ENCODE measurements at places on chromosomes 1 and 21.
A peak's percentile ranks its signal among the peaks of the same experiment; 100 is the strongest.

DNA sequence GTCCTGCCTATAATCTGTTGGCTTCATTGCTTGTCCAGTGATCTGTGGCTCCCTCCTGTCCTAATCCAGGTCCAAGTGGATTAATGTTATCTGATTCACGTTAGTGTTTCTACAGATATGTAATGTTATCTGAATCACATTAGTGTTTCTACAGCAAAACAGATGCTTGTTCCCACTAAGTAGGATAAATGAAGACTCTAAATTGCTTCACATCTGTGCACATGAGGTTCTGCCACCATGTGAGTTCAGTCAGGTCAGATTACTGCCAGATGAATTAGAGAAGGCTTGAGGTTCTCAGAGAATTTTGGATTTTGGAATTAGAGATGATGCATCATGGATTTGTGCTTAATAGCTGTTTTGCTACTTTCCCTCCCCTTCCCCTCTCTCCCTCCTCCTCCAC is 13.2 kb downstream of the DISC1 start:
- DNase-seq: no peak

GRCh38 chr1:113269168-113269963 is 120.9 kb upstream of the MAGI3 start:
- DNase-seq: no peak

- no peak for DNase-seq
Observed at GRCh38 chr1:8822373-8823294, 5.2 kb upstream of the RERE start.

- DNase-seq: no peak
Observed at GRCh38 chr1:199945591-199945990, 81.9 kb upstream of the NR5A2 start.

GRCh38 chr1:15788624-15789301 is 18.7 kb downstream of the UQCRHL start:
- DNase-seq: no peak

- no peak for DNase-seq
Observed at GRCh38 chr1:18670121-18670867, 39.6 kb downstream of the PAX7 start.

- no peak for DNase-seq
Observed at GRCh38 chr21:45971616-45972352, 9.8 kb upstream of the COL6A1 start.

- DNase-seq: peak; percentile 14
Observed at GRCh38 chr1:12594966-12595756, 22.8 kb downstream of the DHRS3 start.

DNA sequence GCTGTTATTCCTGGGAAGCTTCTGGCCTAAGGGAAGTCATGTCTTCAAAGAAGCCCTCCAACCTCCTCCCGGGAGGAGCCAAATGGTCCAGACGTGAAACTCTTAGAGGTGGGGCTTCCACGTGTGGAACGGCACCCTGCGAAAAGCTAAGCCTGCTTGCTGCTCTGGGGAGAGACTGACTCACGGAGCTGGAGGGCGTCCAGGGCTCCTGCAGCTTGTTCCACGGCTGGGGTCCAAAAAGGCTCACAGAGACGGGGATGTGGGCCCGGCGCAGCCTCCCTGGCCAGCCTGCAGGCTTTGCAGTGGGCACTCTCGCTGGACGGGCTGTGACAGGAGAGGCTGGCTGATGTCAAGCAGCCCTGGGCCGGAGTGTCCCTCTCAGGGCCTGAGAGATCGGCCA is 105.1 kb downstream of the COLGALT2 start:
- no peak for DNase-seq

GRCh38 chr1:161905269-161905884 is 118.3 kb downstream of the OLFML2B start:
- peak; percentile 8 for DNase-seq

- no peak for DNase-seq
Observed at GRCh38 chr21:29526545-29526944, 227.8 kb downstream of the BACH1 start.

- DNase-seq: no peak
Observed at GRCh38 chr1:165011186-165011585, 345.3 kb downstream of the LMX1A start.

- DNase-seq: no peak
Observed at GRCh38 chr1:7795406-7795805, 11.3 kb downstream of the PER3 start.

GRCh38 chr1:190373705-190374336 is 103.8 kb downstream of the BRINP3 start:
- DNase-seq: no peak

GRCh38 chr21:45459171-45460010 is 54.4 kb downstream of the COL18A1 start:
- no peak for DNase-seq

- DNase-seq: no peak
Observed at GRCh38 chr1:33692206-33693188, 171.4 kb upstream of the HMGB4 start.

- no peak for DNase-seq
Observed at GRCh38 chr1:150829751-150830150, 21.7 kb upstream of the CTSK start.

GRCh38 chr1:239963856-239964255 is 127.8 kb upstream of the FMN2 start:
- no peak for DNase-seq

DNA sequence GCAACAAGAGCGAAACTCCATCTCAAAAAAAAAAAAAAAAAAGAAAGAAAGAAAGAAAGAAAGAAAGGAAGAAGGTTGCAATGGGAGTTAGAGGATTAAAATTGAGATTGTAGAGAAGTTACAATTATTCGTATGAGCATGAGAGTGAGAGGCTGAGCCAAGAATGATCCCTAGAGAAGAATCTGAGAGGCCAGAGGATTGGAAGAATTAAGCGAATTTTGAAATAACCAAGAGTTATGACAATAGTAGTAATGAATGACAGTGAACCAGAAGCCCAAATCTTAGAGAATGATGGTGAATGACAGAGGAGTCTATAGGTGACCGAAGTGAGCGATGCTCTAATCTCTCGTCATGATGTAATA is 369 bp upstream of the ZYG11B start:
- DNase-seq: no peak

DNA sequence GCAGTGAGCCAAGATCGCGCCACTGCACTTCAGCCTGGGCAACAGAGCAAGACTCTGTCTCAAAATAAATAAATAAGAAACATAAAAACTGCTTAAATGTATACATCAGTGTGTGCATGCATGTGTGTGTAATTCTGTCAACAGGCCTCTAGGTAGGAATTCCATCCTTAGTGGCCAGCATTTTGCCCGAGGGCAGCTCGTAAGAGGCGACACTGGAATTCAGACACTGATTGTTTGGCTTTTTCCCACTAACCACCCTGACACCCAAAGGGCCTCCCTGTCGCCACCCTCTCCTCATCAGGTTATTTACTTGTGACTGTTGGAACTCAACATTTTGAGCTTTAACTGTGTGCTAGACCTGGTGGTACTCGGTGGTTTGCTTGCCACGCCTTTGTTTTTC is 64.0 kb upstream of the KIF1B start:
- DNase-seq: no peak

DNA sequence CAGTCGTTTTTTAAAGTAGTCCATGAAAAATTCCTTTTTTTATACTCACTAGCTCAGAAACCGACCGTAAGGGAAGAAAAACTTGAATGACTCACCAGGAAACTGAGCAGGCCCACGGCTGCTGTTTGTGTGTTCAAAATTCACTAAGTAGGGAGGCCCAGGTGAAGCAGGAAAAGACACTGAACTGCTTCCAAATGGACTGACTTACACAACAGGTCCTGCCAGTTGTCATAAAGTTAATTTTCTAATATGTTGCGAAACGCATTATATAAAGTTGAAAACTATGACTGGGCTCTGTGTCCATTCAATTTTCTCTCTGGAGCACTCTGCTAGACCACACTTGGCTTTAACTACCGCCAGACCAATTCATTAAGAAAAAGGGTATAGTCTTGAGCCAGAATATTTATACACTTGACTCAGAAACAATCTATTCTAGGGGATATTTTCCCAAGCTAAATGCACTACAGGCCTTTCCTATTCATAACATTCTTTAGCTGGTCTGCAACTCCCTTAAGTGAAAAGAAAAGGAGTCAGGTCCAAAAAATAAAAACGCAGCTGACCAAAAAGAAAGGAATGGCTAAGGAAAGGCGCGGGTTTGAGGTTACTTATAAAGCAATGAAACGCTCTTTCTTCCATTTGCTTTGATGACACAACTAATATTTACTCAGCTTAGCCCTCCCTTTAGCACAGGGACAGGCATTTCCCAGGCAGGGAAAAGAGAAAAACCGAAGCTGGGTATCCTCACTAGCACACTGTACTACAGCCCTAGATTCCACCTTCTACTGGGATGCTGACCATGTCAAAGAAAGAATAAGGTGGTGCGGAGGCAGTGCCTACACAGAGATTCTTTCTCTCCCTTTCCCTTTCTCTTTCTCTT is 306.3 kb upstream of the ESRRG start:
- DNase-seq: no peak

GRCh38 chr1:226862890-226863289 is 7.5 kb upstream of the PSEN2 start:
- DNase-seq: no peak

GRCh38 chr21:39232861-39233291 is 49.6 kb upstream of the PSMG1 start:
- no peak for DNase-seq

GRCh38 chr1:231315887-231316286 is 21.8 kb downstream of the EXOC8 start:
- DNase-seq: peak; percentile 30

GRCh38 chr1:3459940-3460671 is 5.6 kb downstream of the ARHGEF16 start:
- no peak for DNase-seq

DNA sequence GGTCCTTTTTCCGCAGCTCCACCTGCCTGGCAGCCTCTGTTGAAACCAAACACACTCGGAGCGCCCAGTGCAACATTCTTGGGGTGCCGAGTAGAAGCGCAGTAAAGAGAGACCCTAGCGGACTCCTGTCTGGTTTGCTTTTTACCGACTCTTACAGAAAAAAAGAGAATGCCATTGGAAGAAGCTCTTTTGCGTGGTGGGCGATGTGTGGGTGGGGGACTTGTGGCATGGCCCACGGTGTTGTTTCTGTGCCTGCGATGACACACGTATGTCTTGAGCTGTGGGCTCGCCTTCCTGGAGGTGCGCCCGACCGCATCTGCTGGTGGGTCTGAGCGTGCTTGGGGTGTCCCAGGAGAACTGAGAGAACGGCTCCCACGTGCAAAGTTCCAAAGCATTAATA is 7.3 kb upstream of the BARHL2 start:
- no peak for DNase-seq

- DNase-seq: no peak
Observed at GRCh38 chr1:47876587-47876963, 120.6 kb downstream of the TRABD2B start.

GRCh38 chr1:9874959-9875635 is 35.0 kb downstream of the CTNNBIP1 start:
- peak; percentile 69 for DNase-seq

- DNase-seq: no peak
Observed at GRCh38 chr1:19393046-19393445, 80.9 kb downstream of the SLC66A1 start.

DNA sequence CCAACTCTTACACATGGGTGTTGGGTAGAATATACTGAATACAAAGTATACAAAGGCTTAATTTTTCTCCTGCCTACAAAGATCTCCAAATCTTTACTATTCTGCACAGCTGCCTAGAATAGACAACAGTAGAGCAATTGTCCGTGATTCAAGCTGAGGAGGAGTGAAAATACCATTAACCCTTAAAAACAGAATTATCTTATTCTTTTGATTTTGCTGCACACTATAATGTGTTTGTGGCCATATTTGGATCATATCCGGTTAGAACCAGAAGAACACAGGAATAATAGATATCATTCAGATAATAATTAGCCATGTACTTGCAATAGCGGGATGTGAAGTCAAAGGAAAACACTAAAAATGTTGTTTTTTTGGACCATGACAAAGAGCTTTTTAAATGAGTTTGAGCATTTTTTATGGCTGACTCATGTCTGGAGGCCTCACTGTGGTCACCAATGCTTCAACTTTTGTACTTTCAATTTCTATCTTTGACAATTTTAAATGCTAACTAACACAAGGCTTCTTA is 197.6 kb upstream of the FOXD3 start:
- DNase-seq: no peak

GRCh38 chr1:194289569-194290266 is 1103.3 kb upstream of the B3GALT2 start:
- DNase-seq: peak; percentile 43

DNA sequence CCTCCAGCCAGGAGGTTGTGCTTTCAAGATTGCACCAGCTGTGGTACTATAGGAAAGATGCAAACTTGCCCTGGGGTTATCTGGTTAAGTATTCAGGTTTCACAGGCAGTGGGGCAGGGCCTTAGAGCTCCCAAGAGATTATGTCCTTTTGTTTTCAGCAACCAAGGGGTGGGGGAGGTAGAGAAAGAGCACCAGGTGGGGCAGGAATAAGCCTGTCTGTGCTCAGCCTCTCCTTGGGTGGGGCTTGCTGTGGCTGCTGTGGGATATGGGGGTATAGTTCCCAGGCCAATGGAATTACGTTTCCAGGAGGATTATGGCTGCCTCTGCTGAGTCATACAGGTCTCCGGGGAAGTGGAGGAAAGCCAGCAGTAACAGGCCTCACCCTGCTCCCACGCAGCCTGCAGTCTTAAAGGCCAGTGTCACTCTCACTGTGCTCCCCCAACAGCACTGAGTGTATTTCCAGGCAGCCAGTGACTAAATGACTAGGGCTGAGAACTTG is 508.6 kb downstream of the RWDD3 start:
- no peak for DNase-seq

DNA sequence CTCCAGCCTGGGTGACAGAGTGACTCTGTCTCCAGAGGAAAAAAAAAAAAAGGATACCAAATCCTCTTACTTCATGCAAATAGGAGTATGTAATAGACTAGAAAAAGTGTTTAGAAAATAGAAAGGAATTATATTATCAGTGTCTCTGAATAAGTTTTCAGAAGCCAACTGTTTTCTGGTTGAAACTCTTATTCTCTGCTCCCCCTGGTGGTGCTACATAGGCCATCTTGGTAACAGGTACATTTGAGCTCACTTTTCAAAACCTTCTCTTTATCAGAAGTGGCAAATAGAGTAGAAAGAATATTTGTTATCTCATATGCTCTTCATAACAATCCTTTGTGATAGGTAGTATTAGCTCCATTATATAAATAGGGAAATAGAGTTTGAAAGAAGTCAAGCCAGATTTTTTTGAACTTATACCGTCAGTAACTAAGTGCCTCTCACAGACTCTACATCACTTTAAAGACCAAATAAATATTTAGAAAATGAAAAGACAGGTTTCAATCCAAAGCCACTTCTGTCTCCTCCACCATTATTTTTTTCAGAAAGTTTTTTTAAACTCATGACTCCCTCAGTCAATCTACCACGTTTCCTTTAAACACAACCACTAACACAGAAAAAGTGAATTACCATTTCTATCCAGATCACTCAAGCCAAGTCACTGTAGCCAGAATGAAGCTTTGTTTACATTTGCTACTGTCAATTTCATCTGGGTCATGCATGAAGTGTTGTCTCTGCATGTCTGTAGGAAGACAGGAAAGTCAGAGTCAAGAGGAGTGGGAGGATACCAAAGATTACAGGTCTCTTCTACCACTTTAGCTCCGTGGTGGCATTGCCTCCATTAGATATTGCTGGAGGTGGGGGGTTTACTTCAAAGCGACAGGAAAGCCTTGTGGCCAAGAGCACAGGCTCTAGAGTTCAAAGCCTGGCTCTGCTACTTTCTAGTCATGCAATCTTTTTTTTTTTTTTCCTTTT is 45.6 kb downstream of the IL23R start:
- peak; percentile 47 for DNase-seq

- DNase-seq: no peak
Observed at GRCh38 chr1:221394011-221394544, 347.8 kb downstream of the DUSP10 start.

- DNase-seq: no peak
Observed at GRCh38 chr1:177615251-177615650, 354.6 kb downstream of the SEC16B start.

Measured in activated CD4-positive, alpha-beta T cell treated with anti-CD3 and anti-CD28 coated beads, Interleukin-2, amount 50 U/mL, for 1 hour (primary cell).